ENCODE measurements at places on chromosomes 11 and 22.

DNA sequence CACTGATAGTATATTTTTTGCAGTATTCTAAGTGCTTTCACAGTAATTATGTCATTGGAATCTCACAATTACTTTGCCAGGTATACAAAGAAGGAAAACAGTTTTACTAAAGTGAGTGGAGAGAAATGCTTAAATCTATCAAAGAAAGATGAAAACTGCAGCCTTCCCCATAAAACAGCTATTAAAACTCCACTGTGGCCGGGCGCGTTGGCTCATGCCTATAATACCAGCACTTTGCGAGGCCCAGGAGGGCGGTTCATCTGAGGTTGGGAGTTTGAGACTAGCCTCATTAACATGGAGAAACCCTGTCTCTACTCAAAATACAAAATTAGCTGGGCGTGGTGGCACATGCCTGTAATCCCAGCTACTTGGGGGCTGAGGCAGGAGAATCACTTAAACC, 19.1 kb downstream of the OR51E1 start:
- no peak for DNase-seq

DNA sequence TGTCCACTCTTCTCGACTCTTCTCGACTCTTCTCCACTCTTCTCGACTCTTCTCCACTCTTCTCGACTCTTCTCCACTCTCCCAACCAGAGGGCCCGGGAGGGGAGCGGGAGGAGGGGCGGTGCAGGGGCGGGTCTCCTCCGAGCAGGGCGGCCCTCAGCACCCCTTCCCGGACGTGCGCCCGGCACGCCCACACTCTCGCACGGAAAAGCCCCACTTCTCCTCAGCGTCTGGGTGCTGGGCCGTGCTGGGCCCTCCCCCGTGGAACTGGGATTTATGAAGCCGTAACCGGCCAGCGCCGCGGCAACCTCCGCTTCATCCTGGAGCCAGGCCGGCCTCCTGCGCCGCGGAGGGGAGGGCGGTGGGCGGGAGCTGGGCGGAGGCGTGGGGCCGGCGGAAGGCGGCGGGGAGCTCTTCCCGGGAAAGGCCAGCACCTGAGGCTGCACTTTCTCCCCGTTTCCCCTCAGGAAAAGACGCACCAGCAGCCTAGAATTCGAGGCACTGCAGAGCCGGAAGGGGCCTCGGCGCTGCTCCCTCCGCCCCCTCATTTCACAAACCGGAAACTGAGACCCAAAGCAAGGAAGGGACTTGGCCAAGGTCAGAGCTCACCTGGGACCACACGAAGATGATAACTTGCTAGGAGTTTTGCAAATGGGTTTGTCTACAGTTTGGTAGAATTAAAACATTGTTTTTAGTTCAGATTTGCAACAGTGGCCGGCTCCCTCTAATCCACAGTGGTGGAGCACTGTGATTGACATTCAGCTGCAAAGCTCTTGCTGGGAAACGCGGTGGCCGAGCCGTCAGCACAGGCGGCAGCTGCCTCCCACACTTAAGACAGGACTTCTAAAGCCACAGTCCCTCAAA, 31.6 kb upstream of the JAM3 start:
- DNase-seq = no peak

- DNase-seq = peak; percentile 28
These were observed at the start of gene SH3BP1 for GRCh38 chr22:37639070-37639760. SH3BP1 (plus strand) TSS chr22:37639669; CDS start chr22:37639788, 119 bp downstream.

DNA sequence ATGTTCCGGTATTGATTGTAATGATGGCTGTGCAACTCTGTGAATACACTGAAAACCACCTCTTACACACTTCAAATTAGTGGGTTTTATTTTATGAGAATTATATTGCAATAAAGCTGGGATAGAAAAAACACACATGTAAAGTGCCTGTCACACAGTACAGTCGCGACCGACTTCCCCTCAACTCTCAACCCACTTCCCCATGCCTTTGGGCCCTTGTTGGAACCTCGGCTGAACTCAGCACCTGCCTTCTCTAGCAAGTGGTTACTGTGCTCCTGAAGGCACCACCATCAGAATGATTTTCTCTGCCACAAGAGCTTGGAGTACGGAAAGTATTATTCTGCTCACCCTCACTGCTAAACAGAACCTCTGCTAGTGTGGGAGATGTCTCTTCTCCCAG, 13.5 kb downstream of the KCNJ1 start:
- DNase-seq = no peak

GRCh38 chr11:64256300-64256699, 5.0 kb downstream of the PLCB3 start:
- DNase-seq = no peak

All from activated CD4-positive, CD25-positive, alpha-beta regulatory T cell (primary cell).